Activated CD4-positive, alpha-beta T cell treated with anti-CD3 and anti-CD28 coated beads for 4 hours (primary cell): ENCODE measurements at places on chromosomes 1 and 21.
A peak's percentile ranks its signal among the peaks of the same experiment; 100 is the strongest.

GRCh38 chr1:221708076-221708571, 33.8 kb downstream of the DUSP10 start:
- DNase-seq, result peak; percentile 24

GRCh38 chr1:86951430-86951829, 37.0 kb downstream of the HS2ST1 start:
- DNase-seq, result no peak

GRCh38 chr1:111789666-111790316, 34.1 kb downstream of the DDX20 start:
- no peak for DNase-seq

DNA sequence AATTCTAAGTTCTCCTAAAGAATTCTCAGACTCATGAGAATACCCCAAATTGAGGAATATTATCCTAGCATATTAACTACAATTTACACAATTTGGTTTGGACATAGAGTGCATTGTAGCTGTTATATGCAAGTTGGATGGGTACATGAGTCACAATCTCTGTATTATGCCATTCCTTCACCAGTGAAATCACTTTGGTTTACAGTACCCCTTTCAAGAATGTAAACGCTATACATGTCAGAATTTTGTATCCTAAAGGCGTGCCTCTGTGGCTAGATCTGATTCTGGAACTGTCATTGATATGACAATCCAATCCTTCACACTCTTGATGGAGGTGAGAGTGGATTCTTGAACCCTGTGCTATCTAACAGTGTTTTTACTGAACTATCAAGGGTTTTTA, 6.7 kb upstream of the IL10RB start:
- DNase-seq, result no peak

- DNase-seq, result no peak
These were observed 45.2 kb downstream of the FAM163A start for GRCh38 chr1:179788259-179788658.

- DNase-seq, result no peak
These were observed 42.1 kb downstream of the LRRC8B start for GRCh38 chr1:89566761-89567174.

DNA sequence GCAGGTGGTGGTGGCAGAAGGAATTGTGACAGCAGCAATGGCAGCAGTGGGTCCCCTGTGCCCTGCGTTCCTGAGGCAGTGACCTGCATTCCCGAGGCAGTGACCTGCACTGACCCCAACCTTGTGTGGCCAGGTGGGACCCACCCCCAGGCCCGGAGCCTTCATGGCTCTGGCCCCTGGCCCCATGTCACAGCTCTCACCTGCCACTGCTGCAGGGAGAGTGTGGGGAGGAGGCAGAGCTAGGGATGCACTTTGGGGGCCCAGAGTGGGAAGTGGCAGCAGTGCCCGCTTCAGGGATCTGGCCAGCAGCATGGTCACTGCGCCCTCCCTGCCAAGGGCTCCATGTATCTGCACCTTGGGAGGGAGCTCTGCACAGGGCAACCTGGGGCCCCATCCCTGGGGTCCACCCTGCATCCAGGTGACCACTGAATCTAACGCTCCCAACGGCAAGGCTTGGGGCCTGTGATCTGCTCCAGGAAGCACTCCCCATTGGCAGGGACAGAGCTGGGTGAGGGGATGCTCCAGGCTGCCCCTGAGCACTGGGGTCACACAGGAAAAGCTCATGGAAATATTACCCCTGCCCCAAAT, 618.6 kb downstream of the RWDD3 start:
- no peak for DNase-seq

GRCh38 chr1:211882381-211883004, 51.9 kb upstream of the LPGAT1 start:
- no peak for DNase-seq

GRCh38 chr1:4599951-4600481, 54.4 kb upstream of the AJAP1 start:
- DNase-seq, result no peak

- no peak for DNase-seq
These were observed 21.4 kb upstream of the PKN2 start for GRCh38 chr1:88662723-88663122.

GRCh38 chr1:177783051-177783450, 186.8 kb downstream of the SEC16B start:
- DNase-seq, result no peak

- no peak for DNase-seq
These were observed 31.0 kb downstream of the ILDR2 start for GRCh38 chr1:166944186-166944967.

DNA sequence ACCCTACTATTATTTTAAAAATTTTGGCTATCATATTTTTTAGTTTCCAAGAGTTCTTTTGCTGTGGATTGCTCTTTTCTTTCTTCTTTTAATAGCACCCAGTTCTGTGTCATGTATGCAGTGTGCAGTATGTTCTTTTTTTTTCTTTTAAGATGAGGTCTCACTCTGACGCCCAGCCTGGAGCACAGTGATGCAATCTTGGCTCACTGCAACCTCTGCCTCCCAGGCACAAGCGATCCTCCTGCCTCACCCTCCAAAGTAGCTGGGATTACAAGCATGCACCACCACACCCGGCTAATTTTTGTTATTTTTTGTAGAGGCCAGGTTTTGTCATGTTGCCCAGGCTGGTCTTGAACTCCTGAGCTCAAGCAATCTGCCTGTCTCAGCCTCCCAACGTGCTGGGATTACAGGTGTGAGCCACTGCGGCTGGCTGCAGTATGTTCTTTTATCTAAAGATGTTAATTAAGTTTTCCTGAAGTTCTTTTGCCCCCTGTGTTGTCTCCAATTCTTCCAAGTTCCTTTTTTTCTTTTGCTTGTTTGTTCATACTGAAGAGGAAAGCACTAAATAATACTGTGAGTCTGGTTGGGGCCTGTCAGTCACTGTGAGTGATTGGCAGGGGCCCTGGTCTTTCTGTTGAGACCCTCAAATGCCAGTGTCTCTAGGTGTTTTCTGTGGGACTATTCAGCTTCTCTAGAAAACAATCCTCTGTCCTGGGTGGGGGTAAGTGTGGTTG, 17.5 kb upstream of the TTC22 start:
- DNase-seq, result no peak

- no peak for DNase-seq
These were observed 20.1 kb upstream of the NPPB start for GRCh38 chr1:11878891-11879190.

DNA sequence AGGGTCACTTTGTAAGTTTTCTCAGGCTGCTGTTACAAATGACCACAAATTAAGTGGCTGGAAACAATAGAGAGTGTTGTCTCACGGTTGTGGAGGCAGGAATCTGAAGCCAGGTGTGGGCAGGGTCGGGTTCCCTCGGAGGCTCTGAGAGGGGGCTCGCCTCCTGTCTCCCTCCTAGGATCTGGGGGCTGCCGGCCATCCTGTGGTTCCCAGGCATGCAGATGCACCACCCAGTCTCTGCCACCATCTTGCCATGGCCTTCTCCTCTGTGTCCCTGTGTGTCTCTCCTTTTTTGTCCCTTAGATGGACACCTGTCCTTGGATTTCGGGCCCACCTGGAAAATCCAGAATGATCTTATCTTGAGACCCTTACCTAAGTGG, 4.8 kb downstream of the TP73 start:
- no peak for DNase-seq

- DNase-seq, result no peak
These were observed 10.2 kb upstream of the GNL2 start for GRCh38 chr1:37605806-37606474.

DNA sequence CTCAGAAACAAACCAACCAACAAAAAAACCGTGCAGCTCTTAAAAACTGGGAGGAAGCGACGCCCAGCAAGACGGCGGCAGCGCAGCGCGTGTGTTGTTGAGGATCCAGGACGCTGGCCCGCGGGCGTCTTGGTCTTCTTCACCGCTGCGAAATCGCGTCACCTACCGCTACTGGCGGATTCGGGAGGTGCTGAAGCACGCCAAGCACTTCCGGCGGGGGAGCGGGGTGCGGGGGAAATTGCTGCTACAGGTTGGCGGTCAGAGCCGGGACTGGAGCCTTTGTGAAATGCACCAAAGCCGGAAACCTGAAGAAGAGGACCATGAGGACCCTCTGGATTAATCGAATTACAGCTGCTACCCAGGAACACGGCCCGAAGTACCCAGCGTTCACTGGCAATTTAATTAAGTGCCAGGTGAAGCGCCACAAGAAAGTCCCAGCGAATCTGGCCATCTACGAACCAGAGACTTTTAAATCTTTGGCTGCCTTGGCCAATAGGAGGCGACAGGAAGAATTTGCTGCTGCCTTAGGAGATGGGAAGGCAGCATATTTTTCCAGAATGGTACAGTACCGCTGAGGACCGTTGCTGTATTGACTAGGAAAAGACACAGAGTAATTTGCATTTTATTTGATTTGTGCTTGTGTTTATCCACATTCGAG, 11.9 kb upstream of the RIPPLY3 start:
- peak; percentile 8 for DNase-seq

DNA sequence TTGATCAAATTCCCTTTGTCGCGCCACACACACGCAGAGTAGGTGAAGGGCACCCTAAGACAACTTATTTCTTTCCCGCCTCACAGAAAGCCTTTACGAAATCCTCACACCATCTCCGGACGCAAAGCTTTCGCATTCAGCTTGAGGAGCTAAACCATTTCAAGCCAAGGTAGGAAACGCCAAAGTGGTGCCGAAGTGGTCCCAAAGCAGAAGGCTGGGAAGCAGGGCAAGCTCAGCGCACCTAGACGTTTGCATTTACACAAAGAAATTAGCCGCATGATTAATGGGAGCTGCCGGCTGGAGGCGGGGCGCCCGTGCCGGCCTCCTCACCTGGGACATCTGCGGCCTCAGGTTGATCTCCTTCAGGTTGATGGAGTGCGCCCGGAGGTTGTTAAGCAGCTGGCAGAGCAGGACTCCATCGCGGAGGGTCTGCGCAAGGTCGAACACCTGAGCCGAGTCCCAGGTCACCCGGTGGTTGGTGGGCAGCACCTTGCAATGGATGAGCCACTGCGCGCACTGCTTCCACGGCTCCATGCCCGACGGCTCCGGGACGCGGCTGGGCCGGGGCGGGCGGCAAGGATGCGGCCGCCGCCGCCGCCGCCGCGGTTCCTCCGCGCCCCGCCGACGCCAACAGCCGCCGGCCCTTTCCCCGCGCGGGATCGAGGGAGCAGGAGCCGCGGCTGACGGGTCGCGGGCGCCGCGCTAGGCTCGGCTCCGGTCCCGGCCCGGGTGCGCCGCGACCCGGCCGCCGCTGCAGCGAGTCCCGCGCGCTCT, 457 bp downstream of the VAV3 start:
- DNase-seq, result peak; percentile 19

DNA sequence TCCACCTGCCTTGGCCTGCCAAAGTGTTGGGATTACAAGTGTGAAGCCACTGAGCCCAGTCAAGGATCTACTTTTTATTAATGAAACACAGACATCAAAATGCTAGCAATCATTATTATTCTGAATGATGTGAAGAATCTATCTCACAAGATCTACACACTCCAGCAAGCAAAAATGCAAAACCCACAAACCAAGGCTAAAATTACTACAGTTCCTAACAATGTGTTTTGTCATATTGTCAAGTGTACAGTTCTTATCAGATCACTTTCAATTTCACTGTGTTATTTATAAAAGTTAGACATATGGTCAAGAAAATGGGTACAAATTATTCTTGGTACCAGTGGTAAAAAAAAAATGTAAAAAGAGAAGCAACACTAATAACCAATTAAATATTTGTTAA, 61.3 kb upstream of the SDC3 start:
- DNase-seq, result no peak

GRCh38 chr1:93339171-93339697, 6.5 kb upstream of the DR1 start:
- no peak for DNase-seq

DNA sequence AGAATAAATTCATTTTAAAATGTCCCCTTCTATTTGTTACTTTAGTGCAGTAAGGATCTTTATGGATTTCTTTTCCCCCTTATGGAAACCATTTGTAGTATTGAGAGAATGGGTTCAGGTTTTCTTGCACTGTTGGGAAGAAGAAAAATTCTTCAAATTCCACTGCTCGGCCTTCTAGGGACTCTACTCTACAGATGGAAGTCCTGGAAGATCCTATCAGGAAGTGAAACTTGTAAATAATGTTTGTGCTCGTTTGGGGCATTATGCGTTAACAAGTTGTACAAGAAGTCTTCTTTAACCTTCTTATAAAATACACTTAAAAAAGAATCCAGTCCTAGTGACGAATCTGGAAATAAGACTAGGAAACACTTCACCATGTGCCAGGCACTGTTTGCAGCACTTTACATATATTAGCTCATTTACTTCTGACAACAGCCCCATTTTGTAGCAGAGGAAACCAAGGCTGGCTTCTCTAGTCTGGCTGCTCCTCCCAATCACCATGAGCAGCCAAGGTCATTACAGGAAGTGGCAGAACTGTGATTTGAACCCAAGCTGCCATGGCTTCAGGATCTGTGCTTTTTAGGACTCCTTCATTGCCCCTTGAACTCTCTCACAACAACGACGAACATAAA, 11.8 kb downstream of the LRRC8D start:
- no peak for DNase-seq

DNA sequence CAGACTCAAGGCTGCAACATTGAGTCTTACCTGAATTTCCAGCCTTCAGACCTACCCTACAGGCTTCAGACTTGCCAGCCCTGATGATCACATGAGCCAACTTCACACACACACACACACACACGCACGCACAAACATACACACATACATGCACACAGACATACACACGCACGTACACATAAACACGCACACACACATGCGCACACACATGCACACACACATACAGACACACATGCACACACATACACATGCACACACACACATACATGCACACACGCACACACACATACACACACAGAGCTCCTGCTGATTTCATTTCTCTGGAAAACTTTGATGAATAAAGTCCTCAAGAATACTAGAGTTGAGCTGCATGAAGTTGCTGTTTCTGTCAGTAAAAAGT, 78.3 kb upstream of the SLC2A1 start:
- no peak for DNase-seq

GRCh38 chr1:234478152-234478480, 863 bp downstream of the TARBP1 start:
- DNase-seq, result peak; percentile 76

GRCh38 chr1:235867903-235868469, 1.3 kb upstream of the LYST start:
- peak; percentile 41 for DNase-seq

DNA sequence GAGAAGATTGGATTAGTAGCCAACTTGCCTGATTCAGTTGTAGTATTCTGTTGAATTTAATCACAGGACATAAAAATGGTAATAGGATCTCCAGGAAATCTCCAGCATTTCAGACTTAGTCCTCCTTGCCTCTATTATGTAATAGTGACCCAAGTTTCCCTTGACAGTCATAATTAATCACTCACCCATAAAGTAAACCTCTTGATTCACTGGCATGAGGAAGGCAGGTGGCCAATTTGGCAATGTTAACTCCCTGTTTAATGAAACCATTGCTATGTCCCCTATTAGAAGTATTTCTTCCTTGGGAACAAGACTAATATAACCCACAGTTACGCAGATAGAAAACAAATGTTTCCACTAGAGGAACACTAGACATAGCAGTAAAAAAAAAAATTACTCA, 604.8 kb upstream of the CXADR start:
- DNase-seq, result no peak

- no peak for DNase-seq
These were observed 11.6 kb upstream of the CTRC start for GRCh38 chr1:15426492-15427279.
